Fibroblast of mammary gland (primary cell): ENCODE measurements at places on chromosomes 2 and 18.
A peak's percentile ranks its signal among the peaks of the same experiment; 100 is the strongest.

GRCh38 chr2:37984589-37984988 is 59.5 kb downstream of the RMDN2 start:
- DNase-seq = peak; percentile 63

DNA sequence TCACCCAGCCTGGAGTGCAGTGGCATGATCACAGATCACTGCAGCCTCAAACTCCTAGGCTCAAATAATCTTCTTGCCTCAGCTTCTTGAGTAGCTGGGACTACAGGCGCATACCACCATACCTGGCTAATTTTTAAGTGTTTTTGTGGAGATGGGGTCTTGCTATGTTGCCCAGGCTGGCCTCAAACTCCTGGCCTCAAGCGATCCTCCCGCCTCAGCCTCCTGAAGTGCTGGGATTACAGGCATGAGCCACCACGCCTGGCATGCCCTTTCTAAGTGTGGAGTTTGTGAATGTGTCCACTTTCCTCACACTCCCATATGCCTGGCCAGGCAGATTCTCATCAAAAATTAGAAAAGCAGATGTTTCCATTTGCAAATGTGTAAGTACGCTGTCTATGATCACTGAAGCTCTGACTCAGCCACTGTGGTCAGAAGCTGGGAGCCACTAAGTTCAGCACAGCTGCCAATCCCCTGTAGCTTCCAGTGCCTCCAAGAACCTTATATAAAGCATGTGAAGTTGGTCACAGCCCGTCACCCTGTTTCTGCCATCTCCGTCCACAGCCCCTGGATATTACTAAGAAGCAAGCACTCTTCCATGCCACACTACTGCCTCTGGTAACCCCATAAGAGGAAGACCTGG is 155.4 kb downstream of the FAM210A start:
- peak; percentile 17 for DNase-seq

DNA sequence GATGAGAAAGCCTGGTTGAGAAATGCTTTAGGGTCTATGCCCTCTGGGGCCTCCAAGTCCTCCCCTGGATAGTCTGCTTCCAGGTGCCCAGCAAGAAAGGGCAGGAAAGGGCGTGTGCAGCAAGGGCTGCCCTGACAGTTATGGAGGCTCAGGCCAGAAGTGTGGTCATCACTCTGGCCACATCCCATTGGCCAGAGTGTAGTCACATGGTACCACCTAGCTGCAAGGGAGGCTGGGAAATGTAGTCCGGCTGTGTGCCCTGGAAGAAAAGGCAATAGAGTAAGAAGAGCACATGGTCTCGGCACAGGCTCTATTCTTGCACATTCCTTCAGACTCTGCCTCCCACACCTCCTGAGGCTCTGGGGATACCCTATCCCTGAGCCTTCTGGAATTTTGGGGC is 35.7 kb downstream of the ODC1 start:
- peak; percentile 54 for DNase-seq

- DNase-seq = no peak
Observed at GRCh38 chr2:16475986-16476567, 189.6 kb downstream of the CYRIA start.

DNA sequence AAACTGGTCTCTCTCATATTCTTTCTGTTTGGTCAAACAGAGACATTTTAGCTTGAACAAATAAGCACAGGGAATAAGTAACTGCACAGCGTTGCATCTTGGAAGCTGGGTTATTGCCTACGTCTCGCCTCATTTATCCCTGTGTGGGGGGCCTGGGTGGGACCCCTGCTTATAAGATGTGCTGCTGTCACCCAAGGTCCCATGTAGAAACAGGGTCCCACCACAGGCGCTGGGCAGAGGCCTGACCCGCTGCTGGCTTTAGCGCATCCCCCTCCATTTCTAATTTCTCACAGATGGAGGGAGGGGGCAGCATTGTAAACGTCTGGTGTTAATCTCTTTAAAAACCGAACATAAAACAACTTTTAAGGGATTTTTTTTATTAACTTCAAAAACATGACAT is 207.8 kb downstream of the HDAC4 start:
- DNase-seq = no peak

DNA sequence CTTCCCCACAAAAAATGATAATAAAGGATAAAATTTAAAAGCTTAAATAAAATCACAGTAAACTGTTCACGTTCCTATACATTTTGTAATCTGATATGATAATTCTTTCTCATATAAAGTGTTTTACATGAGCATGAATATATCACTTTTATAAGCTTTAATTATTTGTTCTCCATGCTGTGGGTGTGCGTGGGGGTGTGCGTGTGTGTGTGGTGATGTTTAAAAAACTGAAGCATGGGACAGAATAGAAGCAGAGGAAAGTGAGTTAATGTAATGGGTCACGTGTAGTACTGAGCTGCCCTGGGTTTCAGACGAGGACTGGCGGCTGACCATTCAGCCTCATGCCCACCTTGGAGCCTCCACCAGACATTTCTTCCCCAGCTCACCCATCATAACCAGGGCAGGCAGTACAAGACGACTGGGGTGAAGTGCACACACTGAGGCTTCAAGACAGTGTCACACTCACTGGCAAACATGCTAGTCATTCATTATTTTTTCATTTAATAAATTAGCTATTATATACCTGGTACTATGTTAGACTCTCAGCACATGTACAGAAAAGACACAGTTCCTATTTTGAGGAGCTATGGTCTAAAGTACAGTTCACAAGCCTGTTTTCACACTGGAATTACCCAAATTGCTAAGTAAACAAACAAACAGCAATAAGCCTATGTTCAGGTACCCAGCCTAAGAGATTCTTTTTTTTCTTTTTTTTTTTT is 97.2 kb upstream of the LPIN2 start:
- DNase-seq = no peak

DNA sequence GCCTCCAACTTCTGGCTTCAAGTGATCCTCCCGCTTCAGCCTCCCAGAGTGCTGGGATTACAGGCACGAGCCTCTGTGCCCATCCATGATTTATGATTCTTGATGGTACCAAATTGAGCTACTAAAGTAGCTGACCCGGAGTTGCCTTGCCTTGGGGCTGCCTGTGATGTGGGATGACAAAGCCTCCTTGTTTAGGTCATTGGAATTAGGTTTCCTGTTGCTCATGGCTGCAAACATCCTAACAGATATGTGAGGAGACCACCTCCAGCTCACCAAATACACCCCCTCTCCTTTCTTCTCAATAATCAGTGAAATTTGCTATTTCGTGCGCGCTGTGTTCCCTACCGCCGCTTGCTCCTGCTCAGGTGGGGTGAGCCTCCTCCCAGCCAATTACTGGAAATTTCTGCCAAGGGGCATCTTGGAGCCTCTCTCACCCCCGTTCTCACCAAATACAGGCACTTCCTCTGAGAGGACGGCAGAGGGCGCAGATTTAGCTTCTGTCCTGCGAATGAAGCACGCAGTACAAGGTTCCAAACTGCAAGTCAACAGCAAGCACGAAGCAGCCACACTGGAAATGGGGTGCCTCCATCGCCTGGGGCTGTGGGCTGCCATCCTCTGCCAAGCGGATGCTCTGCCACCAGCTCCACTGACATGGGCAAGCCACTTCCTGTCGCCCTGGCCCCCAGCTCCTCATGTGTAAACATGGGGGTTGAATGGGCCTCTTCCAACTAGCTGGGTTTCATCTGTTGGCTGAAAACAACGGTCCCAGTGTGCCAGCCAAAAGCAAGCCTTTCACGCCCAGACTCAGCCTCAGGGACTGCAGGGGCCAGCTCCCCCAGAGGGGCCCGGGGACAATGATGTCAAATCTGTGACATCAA is 71.7 kb downstream of the NCAPH start:
- DNase-seq = peak; percentile 80
